ENCODE measurements at places on chromosomes 5 and 9.

GRCh38 chr5:123438902-123439301 is 15.7 kb upstream of the CEP120 start:
- no peak for DNase-seq

DNA sequence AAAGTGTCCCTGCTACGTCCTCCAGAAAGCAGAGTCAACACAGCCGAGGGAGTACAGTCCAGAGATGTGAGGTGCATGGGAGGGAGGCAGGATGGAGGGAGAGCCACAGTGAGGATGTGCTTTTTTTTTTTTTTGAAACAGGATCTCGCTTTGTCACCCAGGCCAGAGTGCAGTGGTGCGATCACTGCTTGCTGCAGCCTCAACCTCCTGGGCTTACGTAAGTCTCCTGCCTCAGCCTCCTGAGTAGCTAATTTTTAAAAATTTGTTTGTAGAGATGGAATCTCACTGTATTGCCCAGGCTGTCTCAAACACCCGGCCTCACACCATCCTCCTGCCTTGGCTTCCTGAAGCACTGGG is 33.2 kb upstream of the ALDH1B1 start:
- DNase-seq = no peak

- DNase-seq = no peak
These were observed 242.8 kb downstream of the CDH18 start for GRCh38 chr5:19745247-19745646.

DNA sequence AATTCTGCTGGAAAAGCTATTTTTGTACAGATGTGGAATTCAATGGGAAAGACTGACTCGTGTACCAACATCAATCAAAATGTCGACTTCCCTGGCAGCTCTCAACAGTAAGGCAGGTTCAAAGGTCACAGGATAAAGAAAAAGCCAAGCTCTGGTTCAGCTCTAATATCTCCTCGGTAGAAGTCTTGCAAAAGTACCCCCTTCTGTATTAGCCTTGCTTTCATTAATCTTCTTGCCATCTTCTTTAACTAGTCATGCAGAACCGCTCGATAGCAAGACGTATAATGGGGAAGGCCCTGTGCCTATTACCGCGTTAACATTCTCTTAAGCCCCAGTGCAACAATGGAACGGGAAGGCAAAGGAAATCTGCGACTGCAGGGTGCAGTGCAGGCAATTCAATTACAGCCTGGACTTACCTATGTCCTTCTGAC is 201.2 kb downstream of the GAPVD1 start:
- DNase-seq = no peak

GRCh38 chr9:38697776-38698300 is 22.1 kb downstream of the FAM240B start:
- DNase-seq = no peak

GRCh38 chr9:87089929-87090328 is 142.6 kb upstream of the GAS1 start:
- DNase-seq = no peak

DNA sequence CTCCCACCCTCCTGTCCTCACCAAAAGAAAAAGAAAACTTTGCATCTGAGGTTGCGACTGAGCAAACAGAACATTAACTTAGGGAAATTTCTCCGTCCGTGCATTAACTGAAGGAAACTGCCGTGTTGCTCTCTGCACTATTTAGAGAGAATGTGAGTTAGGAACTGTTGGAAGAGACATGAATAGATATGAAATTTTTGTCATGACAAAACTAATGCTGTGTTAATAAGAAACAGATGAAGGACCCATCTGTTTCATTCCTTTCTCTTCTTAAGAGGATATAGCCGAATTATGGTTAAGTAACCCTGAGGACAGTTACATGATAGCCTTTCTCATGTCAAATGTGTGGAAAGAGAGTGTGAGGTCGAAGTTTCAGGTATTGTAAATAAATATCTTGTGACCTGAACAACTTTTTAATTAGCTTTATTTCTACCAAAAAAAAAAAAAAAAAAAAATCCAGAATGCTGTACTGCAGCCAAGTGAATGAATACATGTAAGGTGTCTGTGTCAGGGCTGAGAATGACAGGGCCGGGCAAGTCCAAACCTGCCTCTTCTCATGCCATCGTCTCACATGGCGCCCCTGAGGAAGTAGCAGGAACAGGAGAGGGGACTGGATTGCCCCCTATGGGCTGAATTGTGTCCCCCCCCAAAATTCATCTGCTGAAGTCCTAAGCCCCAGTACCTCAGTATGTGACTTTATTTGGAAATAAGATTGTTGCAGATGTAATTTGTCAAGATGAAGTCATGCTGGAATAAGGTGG is 35.6 kb upstream of the ANKRD33B start:
- no peak for DNase-seq

GRCh38 chr9:121308765-121309164 is 40.8 kb downstream of the GSN start:
- no peak for DNase-seq

DNA sequence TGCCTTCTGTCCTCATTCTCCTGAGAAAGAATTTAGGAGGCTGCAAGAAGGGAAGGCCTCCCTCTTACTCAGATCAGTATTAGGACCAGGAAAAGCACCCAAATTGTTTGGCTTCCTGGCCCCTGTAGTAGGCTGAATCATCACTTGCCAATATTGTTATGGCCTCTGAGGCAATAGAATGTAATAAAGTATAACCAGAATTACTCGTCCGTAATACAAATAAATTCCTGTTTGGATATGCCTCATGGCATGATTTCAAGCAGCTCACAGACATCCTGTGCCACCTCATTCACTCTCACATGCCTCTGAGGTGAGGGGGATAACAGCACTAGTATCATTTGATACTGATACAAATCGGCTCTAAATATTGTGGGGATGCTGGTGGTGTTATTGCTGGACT is 427.3 kb downstream of the ISL1 start:
- no peak for DNase-seq
